ENCODE measurements at places on chromosomes 11 and 22. TPM values are rescaled to one million over a fixed set of nuclear protein-coding genes. Genes with fewer than 3 reads are reported as not detected.

GRCh38 chr22:23816156-23816976 lies 22.4 kb downstream of the DERL3 start:
- DNase-seq = no peak

GRCh38 chr11:125588505-125588904 lies 4.1 kb upstream of the STT3A start:
- no peak for DNase-seq

DNA sequence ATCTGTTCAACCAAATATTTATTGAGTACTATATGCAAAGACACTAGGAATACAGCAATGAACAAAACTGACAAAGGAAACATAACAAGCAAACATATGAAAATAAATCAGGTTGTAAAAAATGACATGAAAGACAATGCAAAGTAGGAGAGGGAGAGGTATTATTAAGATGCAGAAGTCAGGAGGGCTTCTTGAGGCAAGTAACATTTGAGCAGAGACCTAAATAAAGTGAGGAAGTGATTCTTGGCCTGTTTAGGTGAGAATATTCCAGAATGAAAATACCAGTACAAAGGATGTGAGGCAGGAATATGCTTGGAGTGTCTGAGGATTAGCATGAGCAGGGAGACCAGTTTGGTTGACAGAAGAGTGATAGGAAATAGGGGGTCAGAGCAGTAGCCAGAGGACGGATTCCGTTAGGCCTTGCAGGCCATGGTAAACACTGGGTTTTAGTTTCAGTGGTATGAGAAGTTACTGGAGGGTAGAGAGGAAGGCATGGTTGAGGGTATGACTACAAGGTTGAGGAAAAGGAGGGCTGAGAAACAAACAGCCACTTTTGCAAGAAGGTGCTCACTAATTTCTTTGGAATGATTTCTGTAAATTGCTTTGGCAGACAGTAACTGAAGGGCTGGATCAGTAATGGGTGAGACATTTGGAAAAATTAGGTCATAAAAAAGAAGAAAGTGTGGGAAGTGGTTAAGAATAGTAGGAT lies 191.9 kb downstream of the SWAP70 start:
- no peak for DNase-seq

DNA sequence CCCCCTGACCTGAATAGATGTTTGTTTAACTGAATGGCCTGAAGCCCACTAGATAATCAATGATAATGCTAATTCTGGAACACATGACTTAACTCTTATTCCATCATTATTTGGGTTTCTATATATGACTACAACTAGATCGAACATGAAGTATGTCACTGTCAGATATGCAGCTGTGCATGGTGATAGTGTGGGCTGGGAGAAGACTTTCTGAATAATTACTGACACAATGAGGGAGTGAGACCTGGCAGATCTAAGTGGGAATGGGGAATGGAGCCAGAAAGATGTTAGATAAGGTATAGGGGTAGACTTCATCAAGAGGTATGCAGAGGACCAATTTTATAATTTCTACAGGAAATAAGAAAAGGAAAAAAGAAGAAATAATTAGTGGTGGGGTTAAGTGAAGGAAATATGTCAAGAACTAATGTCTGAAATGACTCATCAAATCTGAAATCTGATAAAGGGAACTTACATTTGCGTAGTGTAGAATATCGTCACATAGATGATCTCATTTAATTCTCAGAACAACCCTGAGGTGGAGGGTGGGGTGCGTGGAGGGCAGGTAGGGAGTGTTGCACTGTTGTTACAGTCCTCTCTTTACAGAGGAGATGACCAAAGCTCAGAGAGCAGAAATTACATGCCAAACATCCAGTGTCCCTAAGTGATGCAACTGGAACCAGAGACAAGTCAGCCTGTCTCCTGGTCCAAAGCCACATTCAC lies 68.2 kb upstream of the EED start:
- DNase-seq = no peak

GRCh38 chr11:61945191-61945590 lies 5.0 kb upstream of the BEST1 start:
- no peak for DNase-seq

DNA sequence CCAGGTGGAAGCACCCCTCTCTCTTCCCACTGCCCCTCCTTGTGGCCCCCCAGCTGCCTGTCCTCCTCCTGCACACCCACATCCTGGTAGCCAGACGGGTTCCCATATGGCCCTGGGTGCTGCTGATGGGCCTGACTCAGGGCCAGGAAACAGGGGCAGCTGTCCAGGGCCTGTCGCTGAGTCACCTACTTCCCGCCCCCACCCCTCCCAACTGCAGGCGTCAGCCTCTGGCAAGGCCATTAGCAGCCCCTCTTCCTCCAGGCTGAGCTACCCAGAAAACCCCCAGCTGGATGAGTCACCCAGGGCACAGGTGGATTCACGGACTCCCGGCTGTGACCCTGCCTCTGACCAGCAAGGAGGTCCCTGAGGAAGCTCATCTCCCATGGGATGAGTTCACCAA lies 6.9 kb upstream of the GAL start:
- no peak for DNase-seq

- DNase-seq = no peak
Observed at GRCh38 chr22:43670513-43670912, 141.6 kb downstream of the EFCAB6 start.

- no peak for DNase-seq
Observed at GRCh38 chr22:24027389-24027975, 16.4 kb downstream of the CABIN1 start.

GRCh38 chr11:12100841-12101242 lies 9.5 kb upstream of the MICAL2 start:
- DNase-seq = no peak

DNA sequence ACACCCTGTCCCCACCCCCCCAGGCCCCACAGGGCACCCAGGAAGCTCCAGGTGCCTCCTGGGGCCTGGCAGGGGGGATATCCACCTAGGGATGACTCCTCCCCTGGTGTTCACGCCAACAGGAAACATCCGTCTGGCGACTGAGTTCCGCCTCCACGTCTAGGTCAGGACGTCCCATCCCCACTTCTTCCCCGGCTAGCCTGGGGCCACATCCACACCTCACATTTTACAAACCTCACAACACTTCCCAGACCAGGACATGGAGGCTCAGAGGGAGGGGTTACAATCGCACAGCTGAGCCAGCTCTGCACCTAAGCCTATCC lies 21.0 kb downstream of the MAFF start:
- DNase-seq = no peak

GRCh38 chr11:73047773-73048371 lies 94.2 kb downstream of the FCHSD2 start:
- DNase-seq = no peak

DNA sequence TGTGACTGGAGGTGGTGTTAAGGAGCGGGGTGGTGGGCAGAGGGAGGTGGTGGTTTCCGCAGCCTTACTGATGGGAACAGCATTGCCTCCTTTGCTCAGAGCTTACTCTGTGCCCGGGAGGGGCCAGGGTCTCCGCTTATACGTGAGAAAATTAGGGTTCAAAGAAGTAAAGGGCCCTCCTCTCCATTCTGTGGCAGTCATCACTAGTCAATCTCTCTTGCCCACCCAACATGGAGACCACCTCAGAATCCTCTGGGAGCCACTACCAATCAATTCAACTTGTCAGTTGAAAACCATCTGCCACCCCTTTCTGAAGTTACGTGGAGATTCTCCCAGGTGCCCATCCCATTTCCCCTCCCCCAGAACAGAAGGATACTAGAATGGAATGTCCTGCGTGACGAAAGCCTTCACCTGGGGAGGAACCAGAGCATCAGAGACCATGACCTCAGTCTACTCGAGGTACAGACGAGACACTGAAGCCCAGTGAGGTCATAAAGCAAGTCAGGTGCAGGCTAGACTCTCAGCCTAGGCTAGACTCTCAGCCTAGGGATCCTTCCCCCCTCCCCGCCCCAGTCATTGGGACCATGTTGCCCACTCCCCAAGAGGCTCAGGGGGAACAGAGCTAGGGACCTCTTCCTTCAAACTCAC lies 2.0 kb downstream of the SELENOM start:
- DNase-seq = no peak

DNA sequence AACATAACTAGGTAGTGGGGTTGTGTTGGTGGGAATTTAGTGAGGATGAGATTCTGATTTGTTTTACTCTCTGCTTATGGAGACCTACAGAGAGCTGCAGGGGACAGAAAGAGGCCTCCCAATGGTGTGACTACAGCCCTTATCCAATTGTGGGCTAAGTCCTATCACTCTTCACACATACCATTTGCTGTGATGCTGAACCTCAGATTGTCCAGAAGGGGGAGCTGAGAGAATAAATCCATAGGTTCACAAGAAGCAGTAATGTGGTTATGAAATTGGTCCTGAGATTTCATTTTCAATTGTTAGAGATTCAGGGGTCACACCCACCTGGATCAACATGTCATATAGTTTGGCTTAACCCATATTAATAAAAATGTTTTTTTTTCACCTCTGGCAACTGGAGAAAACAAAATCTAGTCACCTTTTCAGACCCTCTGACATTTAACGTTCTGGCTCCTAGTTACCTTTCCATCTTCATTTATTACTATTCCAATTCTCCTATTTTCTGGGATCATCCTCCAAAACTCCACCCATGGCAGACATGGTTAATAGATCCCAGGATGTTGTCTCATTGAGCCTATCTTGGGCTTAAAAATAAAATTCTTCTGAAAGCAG lies 53.3 kb upstream of the PTPN5 start:
- no peak for DNase-seq

DNA sequence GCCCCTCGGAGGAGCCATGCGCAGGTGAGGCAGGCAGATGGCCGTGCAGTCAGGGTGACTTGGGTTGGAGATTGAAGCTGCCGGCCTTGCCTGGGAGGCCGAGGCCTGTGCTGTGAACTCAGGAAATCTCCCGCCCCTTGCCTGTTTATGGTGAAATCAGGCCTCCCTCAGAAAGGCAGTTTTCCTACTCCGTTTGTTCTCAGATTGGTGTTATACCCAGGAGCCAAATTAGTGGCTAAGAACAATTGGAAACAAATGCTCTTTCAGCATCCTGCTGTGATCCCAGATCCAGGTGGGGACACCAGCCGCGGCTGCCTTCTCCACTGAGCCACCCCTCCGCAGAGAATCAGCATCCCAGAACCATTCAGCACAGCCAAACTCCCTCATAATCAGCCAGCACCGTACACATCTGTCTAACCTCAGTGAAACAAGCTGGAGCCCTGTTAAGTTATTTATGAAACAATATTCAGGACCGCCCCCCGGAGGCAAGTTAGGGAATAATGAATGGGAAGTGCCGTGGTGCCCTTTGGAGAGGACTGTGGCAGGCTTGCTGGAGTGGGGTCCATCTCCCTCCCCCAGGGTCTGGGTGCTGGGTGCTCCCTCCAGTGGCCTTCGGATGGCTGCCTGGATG lies 60.0 kb downstream of the PKNOX2 start:
- DNase-seq = no peak

DNA sequence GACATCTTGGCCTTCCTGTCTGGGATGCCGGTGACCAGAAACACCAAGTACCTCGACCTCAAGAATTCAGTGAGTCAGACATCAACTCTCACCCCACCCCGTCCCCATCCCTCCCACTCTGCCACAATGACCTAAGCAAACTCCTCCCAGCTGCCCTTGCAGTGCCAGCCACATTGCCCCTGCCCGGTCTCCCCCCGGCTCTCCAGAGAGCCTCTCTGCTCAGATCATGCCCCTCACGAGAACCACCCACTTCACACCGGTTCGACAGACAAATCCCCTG lies 23.6 kb upstream of the MYRF start:
- DNase-seq = no peak

DNA sequence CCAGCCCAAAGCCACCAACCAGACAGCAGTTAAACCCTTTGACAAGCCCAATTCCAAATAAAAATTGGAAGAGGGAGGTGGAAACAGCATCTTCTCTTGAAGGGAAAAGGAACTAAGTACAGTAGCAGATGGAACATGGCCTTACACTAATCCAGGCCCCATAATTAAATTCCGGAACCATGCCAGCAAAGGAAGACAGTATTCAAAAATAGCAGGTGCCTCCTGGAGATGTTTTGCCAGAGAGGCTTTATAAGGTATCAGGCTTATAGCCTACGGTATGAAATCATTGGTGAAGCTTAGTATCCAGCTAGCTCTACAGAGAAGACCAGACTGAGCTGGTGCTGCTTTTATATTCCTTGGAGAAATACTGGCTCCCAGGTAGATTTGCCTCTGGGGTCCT lies 344.1 kb upstream of the API5 start:
- no peak for DNase-seq

- DNase-seq = no peak
Observed at GRCh38 chr11:96307776-96308140, 35.2 kb downstream of the MAML2 start.

DNA sequence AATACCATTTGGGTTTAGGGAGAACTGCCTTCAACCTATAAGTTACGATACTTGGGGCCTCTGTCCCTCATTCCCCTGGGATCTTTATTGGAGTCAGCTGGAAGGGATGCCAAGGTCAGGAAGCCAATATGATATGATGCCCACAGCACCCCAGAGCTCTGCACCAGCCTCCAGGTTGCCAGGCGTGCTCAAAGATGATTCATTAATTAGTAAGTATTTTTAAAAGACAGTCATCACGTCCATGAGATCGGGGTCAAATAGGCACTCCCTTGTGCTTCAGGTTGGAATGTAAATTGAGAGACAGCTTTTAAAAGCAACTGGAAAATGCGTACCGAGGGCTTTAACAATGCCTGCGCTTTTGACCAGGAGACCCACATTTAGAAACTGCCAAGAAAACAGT lies 57.0 kb upstream of the CD5 start:
- no peak for DNase-seq

- no peak for DNase-seq
Observed at GRCh38 chr11:1152316-1153104, 5.2 kb upstream of the MUC5AC start.

- DNase-seq = no peak
Observed at GRCh38 chr11:22668005-22668796, 1.8 kb downstream of the GAS2 start.

DNA sequence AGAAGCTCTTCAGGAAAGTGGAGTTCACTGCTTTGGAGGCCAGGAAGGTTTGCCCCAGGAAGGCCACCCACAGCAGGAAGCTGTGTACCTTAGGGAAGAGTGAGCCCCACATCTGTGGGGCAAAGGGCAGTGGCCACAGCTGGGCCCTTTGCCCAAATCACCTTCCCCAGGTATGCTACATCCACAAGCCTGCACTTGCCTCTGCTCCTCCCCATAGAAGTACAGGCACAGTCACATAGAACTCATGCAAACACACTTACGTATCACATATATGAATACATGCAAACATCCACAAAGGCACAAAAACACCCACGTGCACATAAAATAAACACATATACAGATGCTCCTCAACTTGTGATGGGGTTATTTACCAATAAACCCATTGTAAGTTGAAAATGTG lies 2.1 kb downstream of the TRIM29 start:
- DNase-seq = no peak

- no peak for DNase-seq
Observed at GRCh38 chr22:48853627-48854240, 973.9 kb downstream of the BRD1 start.

DNA sequence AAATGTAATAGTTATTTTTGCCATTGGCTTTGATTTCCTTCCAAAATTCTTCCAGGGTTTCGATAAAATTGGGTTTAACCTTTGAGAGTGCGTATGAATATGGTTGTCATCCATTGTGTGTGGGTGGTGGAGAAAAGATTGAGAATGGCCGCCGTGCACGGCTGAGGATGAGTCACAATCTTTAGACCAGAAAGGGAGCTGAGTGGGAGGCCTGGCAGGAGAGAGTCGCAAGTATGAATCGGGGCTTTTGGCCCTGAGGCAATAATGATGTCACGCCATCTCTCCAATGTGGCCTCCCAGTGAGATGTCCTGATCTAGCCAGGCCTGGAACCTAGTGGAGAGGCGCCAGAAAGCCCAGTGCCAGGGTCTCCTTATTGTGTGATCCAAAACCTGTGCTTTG lies 33.1 kb upstream of the SMPD1 start:
- DNase-seq = no peak

TLCD5 gene
- polyA plus RNA-seq = 9.9 TPM

DPP3 gene
- polyA plus RNA-seq = 24.2 TPM

DGCR6 gene
- polyA plus RNA-seq = 12.2 TPM

KCNA4 gene
- polyA plus RNA-seq = 0.30 TPM

TSKU gene
- polyA plus RNA-seq = 34.4 TPM

Data from left renal cortex interstitium (tissue), 4 donors.